ENCODE measurements at places on chromosomes 13 and 19.

DNA sequence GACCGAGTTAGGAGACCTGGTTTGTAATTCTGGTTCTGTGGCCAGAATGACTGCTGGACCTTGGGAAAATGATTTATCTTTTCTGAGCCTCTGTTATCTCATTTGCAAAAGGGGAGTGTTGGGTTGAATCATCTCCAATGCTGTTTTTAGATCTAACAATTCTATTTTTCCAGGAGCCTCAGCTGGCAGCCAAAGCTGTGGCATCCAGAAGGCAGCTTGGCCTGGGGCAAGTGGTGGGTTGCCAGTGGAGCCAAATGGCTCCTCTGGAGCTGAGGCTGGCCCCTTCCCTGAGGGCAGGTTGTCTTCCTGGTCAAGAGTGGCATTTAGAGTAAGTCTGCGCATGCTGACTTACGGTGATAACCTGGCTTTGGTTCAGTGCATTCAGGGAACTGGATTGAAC is 21.3 kb downstream of the B3GLCT start:
- no peak for DNase-seq

GRCh38 chr13:71395053-71395452 is 472.0 kb downstream of the DACH1 start:
- DNase-seq = no peak

- no peak for DNase-seq
These were observed 377.2 kb upstream of the GPC6 start for GRCh38 chr13:92849381-92849780.

- DNase-seq = no peak
These were observed 772.9 kb upstream of the SLITRK6 start for GRCh38 chr13:86572115-86572514.

- DNase-seq = no peak
These were observed 1.3 kb downstream of the OR10H5 start for GRCh38 chr19:15788594-15789270.

DNA sequence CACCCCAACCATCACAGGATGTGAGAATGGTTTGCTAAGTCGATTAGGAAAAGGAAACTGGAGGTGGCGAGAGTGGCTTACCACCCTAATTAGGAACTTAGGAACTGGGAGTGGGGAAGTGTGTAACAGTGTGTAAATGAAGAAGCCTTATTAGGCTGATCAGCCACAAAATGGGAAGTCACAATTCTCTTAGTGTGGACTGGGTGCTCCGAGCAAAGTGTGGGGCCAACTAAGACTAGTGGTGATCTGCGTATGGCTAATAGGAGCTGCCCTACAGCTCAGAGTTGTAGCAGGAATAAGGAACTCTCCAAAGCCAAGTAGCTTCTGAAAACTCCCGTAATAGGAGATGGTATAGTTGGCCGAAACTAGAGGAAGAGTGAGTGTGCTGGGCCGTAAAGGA is 7.6 kb downstream of the SIGLEC11 start:
- DNase-seq = no peak

DNA sequence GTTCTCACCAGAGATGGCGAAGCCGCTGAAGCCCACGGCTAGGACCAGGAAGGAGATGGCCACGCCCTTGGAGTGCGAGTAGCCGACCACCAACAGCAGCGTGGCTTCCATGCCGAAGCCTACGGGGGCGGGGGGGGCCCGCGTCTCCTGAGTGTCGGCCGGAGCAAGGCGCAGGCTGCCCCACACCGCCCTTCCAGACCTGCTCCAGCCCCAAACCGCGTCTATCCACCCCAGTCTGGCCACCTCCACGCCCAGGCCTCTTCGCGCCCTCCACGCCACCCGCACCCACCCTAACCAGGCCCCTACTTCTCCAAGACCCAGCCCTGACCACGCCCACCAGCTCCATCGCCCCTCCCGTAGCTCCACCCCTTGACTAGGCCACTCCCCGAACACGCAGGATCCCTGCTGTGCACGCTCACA is 6.2 kb downstream of the GFY start:
- no peak for DNase-seq

DNA sequence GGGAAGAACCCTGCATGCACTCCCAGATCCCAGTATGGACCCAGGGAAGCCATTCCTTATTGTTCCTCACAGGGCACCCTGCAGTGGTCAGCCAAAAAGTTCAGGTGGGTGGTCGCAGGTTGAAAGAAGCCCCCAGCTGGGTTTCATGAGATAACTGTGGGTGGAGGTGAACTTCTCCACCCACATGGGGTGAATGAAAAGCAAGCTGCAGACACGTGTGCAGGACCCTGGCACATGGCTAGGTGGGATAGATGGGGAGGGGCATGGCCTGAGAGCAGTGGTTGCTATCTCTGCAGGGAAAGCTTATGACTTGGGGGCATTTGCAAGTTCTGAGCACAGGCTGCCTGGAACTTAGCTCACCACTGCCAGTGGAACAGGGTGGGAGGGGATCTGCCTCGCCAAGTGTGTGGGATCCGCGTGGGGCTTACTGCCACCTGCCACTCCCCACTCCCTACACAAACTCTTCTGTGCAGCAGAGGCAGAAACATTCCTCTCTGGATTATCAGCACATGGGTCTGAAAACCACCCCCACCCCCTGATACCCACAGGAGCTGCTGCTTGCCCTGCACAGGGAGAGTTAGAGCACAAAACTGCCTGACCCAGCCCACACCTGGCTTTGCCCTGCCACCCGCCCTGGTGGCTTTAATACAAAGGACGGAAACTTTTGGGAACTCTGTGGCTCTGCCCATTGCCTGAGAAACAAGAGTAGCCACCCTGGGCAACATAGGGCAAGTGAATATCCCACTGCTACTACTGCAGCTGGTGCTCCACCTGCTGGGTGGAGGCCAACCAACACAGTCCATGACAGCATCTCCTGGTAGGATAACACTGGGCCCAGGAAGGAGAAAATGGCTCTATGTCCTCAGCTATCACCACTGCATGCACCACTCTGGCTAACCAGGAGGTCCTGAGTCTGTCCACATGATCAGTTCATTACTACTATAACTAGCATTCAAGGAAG is 24.4 kb downstream of the PLA2G4C start:
- DNase-seq = no peak

- no peak for DNase-seq
These were observed 152.1 kb upstream of the SOX21 start for GRCh38 chr13:94864474-94864873.

- DNase-seq = no peak
These were observed 343.8 kb downstream of the KCNRG start for GRCh38 chr13:50359041-50359367.

- no peak for DNase-seq
These were observed 56.2 kb downstream of the LACC1 start for GRCh38 chr13:43935878-43936277.

- DNase-seq = no peak
These were observed 7.4 kb downstream of the CHST8 start for GRCh38 chr19:33628921-33629825.

GRCh38 chr13:48175185-48175584 is 57.8 kb upstream of the ITM2B start:
- DNase-seq = no peak

DNA sequence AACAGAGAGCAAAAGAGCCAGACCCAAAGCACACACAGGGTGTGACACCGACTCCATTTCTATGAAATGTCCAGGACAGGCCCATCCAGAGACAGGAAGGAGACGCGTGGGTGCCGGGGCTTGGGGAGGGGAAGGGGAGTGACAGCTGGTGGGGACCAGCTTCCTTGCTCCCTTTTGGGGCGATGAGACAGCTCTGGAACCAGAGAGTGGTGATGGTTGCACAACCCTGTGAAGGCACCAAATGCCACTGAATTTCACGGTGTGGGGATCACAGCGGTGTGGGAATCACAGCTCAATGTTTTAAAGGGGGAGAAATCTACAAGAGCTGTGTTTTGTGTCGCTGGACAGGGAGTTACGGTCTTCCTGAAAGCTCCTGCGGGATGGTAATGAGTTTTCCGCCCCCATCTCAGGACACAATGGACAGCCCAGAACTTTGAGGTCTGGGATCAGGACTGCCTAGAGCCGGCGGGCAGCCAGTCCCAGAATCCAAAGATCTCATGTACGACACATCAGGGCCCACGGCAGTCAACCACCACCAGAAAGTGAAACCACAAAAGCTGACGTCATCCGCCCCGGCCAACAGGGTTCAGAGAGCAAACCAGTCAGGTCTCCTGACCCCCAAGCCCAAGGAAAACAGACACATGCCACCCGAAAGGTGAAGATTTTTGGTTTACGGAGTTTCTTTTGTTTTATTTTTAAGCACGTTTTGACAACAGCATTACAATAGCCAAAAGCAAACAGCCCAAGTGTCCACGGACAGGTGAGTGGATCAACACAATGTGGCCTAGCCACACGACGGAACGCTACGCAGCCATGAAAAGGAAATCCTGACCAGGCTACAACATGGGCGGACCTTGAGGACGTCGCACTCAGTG is 7.3 kb downstream of the SGTA start:
- DNase-seq = no peak

DNA sequence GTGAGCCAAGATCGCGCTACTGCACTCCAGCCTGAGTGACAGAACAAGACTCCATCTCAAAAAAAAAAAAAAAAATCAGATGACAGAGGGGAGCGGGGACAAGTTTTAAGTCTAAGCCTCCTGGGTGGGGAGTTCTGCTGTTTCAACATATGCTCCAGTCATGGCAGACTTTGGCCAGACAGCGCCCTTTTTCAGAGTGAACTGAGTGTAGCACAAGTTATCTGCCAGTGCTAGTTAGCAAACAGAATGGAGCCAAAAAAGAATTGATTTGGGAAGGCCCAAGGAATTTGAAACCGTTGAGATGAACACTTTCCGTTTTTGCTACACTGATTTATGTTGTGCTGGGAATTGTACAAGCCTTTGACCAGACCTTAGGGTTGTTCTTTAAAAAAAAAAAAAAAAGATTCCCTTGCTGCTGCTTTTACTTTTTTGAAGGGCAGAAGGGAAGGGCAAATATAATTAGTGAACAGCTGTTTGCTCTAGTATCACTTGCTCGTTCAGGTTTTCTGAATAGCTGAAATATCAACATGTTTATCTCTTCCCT is 5.7 kb downstream of the ACTN4 start:
- DNase-seq = peak; percentile 73

- no peak for DNase-seq
These were observed 7.3 kb upstream of the CCNE1 start for GRCh38 chr19:29804493-29804892.

GRCh38 chr13:21696865-21697448 is 26.1 kb downstream of the FGF9 start:
- DNase-seq = no peak

GRCh38 chr19:46042252-46042883 is 1.6 kb upstream of the IGFL4 start:
- no peak for DNase-seq

DNA sequence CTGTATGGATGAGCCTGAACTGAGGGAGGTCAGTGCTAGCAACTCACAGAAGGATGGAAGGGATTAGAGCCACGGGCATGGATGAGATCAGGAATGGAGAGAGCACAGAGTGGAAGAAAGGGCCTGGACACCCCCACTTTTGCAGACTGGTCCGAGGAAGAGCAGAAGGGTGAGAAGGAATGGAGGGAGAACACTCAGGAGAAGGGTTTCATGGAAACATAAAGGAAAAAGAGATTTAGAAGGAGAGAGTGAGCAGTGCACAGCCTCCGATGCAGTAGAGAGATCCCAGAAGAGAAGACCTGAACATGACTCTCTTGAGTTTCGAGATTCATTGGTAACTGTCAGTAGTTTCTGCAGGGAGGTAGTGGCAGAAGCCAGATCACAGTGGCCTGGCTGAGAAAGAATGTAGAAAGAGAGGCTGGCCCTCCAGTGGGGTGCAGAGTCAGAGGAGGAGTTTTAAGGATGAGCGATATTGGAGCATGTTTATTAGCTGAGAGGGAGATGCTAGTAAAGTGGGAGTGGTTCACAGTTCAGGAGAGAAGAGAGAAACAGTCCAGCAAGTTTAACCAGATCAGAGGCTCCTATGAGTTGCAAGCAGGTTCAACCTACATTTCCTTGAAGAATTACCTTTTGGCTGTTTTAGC is 108.9 kb downstream of the ZAR1L start:
- DNase-seq = no peak

All from HuH-7.5 (cell line).